ENCODE measurements at places on chromosomes 5 and 9.

DNA sequence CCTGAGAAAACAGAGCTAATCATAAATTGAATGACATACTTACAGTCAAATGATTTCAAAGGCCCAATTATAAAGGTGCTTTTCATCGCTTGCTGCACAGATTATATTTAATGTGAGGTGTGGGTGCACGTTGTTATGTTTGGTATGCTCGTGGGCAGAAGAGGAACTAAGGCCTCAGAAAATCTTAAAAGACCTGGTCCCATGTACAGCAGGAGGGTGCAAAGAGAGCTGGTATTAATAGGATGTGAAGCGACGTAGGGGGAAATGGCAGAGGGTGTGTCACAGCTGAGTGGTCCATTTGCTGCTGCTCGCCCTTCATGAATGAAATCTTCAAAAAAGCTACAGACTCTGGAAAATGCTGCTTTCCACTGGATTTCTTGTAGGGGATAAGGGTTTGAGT lies 40.5 kb upstream of the IFNK start:
- no peak for DNase-seq

- DNase-seq: no peak
These were observed 160.7 kb upstream of the MEF2C start for GRCh38 chr5:89043676-89044075.

DNA sequence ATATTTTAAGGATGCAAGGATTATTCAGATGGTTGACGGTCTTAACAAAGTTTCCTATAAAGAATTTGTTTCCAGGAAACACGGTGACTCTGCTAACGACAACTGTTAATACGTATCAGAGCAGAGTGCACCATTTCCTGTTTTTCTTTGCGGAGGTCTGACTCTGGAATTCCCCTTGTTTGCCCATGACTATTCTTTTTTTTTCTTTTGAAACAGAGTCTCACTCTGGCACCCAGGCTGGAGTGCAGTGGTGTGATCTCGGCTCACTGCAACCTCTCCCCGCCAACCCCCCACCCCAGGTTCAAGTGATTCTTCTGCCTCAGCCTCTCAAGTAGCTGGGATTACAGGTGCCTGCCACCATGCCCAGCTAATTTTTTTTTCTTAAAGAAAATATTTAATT lies 115.9 kb downstream of the CDC42SE2 start:
- DNase-seq: no peak

DNA sequence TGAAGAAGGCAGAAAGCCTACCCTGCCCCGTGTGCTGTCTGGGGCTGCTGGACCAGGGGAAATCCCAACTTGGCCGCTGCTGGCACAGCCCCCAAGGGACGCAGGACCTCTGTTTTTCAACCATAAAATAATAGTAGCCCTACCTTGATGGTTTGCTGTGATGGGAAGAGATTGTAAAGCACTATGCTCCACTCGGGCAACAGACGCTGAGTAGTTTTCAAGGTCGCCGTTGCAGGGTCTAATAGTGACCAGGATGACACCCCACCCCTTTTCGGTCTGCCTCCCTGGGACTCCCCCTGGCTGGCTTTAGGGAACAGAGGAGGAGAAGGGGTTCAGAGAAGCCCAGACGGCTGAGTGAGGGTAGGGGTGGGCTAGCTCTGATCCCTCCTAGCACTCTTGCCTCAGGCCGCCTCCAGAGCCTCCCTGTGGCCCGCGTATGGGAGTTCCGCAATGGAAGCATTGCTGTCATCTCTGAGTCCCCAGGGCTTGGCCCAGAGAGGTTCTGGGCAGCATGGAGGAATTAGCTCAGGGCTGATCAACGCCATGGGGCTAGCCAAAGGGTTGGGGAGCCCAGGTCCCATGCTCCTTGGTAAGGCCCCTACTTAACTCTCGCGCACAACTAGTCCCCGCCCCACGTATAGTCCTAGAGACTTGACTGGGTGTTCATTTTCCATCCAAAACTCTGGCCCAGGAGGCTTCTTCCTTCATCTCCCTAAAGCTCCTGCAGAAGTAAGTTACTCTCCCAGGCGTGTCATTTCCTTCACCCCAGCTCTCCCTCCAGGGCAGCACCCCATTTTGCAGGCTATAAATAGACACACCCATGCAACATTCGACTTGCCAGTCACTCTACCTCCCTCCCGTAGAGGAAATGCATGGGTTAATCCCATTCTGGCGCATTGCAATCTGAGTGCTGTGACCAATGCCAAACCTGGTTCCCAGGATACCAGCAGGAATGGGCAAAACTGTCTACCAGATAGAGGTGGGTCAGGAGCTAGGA lies 1.1 kb upstream of the IRF1 start:
- no peak for DNase-seq

GRCh38 chr9:118532592-118532991 lies 828.4 kb downstream of the TLR4 start:
- DNase-seq: no peak

GRCh38 chr9:31744589-31744988 lies 639.9 kb upstream of the ACO1 start:
- DNase-seq: no peak

DNA sequence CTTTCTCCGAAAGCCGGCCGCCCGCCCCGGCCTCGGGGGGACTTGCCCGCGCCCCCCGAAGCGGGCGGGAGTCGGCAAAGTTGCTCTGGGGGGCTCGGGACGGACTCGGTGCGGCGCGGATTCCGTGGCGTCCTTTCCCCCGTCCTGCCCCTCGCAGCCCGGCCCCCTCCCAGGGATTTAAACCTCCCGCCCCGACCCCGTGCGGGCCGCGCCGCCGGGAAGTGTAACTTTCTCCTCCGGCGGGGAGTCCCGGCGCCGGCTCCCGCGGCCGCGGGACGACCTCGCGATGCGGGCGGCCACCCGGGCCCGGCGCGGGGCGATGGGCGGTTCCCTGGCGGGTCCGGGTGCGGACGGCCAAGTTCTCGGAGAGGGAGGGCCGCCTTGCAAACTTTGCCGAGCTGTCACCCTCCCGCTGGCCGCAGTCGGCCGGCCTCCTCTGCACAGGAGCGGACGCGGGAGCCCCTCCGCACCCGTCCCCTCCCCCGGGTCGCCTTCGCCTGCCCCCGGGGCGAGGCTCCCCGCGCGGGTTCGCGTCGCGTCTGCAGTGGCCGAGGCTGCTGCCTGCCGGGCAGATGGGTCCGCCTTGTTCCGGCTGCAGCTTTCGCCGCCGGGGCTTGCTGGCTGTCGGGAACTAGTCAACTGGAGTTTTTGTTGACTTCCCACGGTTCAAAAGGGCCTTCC lies 732 bp downstream of the PBX3 start:
- DNase-seq: peak; percentile 21

DNA sequence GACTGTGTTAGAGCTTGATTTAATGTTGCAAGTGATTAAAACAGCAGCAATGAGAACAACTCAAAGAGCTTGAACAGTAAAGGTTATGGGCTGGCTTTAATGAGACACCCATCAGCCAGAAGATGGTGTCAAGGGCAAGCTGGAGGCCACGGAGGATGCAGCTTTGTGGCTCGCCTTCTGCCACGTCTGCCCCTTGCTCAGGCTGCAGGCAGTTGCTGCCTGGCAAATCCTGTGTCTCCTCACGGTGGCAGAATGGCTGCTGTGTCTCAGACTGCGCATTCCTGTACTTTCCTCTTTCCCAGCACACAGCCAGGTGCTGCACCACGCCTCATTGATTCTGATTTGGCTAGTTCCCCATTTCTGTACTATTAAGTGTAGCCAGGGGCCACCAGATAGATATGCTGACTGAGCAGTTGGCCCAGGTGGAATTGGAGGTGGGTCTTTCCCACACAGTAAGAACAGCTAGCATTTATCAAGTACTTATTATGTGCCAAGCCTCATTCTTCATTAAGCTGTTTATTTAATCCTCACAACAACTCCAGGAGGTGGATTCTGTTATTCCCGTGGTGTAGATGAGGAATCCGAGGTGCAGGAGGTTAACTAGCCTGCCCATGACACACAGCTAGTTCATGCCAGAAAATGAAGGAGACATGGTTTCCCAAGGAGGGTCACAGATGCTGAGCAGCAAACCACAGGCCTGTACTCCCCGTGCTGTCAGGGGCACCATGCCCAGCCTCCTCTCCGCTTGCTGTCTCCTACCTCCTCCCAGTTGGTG lies 3.5 kb downstream of the NXNL2 start:
- DNase-seq: no peak

DNA sequence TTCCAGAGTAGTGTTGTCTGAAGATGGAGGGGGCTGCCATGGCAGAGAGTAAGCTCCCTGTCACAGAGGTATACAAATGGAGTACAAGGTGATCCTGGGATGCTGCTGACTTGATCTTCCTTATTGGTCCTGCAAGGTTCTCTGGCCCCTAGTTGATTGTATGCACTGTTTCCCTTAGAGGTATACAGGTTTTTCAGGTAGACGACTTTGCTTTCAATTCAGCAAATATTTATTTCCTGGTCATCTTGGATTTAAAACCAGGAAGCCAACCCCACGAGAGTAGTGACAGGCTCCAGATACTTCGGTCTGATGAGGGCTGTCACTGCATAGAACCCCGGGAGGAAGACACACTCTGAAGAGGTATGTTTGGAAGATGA lies 16.5 kb upstream of the TRIM14 start:
- no peak for DNase-seq

DNA sequence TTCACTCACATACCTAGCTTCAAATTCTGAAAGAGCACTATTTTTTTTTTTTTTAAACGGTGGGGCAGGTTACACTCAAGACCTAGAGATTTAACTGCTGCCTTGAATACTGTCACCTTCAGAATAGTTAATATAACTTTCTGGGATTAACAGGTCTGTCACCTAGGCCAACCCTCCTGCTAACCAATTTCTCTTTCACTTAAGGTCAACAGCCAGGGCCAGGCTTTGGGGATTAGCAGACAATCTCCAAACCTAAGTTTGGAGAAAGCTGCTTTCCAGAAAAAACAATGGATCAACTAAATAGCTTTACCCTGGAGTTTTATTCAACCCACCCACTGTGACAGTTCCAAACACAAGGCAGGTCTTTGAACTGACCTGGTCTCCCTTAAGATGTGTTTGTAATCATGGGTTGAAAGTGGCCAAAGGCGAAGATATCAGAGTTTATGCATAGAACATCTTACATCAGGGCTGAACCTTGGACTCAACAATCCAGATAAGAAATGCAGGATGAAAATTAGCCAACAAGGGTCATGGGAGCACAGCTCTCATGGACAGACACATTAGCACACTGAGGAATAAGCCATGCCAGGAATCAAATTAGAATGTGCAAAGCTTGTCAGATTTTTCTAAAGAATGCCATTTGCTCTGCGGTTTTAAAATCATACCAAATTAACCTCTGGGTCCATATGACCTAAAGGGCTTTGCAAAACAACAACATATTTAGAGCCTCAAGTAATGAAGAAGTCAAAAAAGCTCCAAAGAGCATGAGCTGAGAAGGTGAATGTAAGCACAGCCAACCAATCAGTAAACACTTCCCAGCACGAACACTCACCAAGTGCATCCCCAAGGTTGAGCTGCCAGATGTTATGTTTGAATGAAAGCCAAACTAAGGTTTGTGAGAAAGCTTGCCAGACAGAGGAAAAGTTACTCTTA lies 538.5 kb upstream of the DMAC1 start:
- no peak for DNase-seq

DNA sequence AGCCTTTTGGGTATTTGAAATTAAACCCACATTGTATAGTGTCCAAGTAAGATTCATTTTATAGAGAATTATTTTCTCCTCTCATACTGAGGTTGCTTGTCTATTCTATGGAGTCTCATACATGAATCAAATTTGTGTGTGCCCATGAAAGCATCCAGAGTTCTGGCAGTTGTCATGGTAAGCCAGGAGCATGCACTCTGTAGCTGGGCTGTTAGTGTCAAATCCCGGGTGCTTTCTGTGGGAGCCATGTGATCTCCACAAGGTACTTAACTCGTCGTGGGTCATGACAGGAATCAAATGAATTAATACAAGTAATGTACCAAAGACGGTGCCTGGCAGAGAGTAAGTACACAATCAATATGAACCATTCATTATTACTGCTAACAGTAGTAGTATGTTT lies 58.7 kb downstream of the FBXL7 start:
- DNase-seq: no peak

DNA sequence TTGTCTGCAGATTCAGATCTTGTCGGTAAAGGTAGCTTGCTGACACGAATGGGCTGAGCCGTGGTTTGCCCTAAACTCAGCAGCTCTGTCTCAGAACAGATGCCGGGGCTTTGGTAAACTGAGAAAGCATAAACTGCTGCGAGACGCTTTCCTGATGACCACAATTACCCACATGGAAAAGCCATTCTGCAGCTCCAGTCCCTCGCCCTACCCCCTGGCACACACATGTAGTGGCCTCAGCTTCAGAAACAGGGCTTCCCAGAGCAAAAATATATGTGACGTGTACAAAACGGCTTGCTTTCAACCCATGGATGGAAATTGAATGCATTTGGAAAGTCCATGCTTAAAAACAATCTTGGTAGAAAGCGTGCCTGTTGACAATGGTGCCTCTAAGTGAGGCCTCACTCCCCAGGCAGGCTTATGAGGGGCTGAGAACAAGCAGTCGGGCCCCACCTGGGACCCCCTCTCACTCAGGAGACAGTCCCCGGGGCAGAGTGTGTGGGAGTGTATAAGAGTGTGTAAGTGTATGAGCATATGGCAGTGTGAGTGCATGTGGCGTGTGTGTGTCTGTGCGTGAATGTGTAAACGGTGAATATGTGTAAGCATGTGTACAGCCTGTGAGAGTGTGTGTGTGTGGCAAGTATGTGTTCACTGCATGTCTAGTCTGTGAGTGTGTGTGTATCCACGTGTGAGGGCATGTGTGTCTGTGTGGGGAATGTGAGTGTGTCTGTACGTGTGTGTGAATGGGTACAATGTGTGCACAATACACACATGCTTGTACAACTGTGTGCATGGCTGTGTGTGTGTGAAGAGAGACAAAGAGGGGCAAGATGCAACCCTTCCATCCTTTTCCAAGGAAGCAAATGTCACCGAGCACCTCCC lies 88.2 kb upstream of the SMIM23 start:
- DNase-seq: no peak

DNA sequence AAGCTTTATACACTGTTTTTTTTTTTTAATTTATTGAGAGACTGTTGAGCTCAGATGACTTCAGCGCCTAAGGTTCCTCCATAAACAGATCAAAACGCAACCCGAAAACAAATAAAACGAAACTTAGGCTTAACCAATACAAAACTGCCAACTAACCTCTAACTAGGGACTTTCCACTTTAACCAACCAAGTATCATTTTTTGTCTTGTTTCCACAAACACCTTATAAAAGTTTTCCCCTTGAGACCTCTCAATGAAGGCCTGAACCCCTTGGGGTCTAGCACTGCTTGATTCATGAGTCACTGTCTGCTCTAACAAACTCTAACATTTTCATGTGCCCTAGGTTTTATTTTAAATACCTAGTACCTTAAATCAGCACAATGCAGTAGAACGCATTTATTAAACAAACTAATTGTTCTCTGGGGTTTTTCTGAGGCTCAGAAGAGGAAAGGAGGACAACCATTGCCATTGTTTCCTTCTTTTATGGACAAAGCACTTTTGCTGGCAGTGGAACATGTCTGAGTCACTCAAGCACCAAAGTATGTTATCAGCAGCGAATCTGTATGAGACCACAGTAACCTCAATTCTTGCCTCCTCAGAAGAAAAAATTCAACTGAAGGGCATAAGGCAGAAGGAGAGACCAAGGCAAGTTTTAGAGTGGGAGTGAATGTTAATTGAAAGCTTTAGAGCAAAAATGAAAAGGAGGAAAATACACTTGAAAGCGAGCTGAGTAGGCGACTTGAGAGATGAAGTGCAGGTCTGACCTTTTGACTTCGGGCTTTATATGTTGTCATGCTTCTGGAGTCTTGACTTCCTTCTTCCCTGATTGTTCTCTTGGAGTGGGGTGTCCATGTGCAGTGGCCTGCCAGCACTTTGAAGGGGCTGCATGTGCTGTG lies 97.7 kb upstream of the HCN1 start:
- DNase-seq: no peak

GRCh38 chr5:33240558-33240957 lies 200.2 kb upstream of the TARS1 start:
- no peak for DNase-seq

- no peak for DNase-seq
These were observed 17.2 kb downstream of the LAMC3 start for GRCh38 chr9:131025953-131026858.
